Stomach (tissue), 19 donors: ENCODE measurements at places on chromosomes 6 and 20.

GRCh38 chr20:44219170-44219730 is 8.7 kb upstream of the OSER1 start:
- no peak for DNase-seq

DNA sequence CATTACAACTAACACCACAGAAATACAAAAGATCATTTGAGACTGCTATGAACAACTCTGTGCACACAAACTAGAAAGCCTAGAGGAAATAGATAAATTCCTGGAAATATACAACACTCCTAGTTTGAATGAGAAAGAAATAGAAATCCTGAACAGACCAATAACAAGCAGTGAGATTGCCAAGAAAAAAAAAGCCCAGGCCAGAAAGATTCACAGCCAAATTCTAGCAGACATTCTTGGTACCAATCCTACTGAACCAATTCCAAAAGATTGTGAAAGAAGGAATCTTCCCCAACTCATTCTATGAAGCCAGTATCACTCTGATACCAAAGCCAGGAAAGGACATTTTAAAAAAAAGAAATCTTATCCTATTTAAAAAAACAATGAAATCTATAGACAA is 7.0 kb upstream of the CDK19 start:
- no peak for DNase-seq

GRCh38 chr6:29813809-29814208 is 13.8 kb upstream of the HLA-G start:
- DNase-seq = no peak

GRCh38 chr6:9116026-9116425 is 680.7 kb upstream of the SLC35B3 start:
- DNase-seq = no peak

GRCh38 chr6:71510057-71510713 is 221.6 kb downstream of the OGFRL1 start:
- peak; percentile 76 for DNase-seq

DNA sequence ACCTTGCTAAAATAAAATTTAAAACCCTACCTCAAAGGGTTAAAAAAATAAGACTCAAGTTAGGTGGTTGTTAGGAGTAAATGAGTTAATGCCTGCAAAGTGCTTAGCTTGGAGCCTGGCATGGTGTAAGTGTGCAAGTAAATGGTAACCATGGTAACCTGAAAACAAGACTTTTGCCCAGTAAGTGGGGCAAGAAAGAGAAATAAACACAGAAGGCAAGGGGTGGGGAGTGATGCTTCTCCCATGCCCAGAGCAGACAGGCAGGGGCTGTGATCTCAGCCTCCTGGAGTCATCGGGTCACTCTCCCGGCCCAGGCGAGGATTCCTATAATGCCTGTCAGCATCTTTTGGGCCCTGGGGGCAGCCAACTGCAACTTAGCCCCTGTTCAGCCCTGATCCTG is 59.2 kb upstream of the SLC32A1 start:
- DNase-seq = no peak

- DNase-seq = no peak
These were observed 184.5 kb downstream of the KIF16B start for GRCh38 chr20:16388731-16389130.

DNA sequence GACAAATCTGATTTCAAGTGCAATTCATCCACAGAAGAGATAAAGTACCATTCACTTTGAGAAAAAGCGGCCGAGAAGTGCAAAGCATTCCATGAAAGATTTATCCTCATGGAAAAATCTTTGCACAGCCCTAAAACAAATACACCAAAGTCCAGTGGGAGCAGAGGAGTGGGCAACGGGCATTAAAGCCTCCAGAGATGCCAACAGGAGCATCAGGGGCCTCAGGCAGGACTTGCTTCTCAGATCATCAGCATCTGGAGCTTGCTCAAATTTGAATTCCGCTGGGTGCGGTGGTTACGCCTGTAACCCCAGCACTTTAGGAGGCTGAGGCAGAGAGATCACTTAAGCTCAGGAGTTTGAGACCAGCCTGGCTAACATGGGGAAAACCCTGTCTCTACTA is 110.7 kb upstream of the NFATC2 start:
- DNase-seq = no peak

- DNase-seq = no peak
These were observed 135.5 kb upstream of the TNFAIP3 start for GRCh38 chr6:137731600-137731959.

DNA sequence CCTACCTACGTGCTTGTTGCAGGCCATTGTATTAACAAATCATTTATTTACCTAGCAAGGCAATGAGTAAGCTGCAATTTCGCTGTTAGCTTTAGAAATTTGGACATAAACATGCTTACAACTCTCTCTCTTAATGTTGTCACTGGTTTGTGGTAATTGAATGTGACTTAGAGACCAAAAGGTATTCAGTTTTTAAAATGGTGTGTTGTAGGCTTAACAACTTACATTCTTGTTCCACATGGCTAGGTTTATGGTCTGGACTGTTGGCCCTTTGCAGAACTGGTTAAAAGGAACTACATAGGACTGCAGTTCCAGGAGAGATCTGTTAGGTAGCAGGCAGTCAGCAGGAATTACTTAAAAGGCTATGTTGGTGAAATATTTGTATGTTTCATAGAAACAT is 10.3 kb upstream of the CTAGE9 start:
- no peak for DNase-seq

DNA sequence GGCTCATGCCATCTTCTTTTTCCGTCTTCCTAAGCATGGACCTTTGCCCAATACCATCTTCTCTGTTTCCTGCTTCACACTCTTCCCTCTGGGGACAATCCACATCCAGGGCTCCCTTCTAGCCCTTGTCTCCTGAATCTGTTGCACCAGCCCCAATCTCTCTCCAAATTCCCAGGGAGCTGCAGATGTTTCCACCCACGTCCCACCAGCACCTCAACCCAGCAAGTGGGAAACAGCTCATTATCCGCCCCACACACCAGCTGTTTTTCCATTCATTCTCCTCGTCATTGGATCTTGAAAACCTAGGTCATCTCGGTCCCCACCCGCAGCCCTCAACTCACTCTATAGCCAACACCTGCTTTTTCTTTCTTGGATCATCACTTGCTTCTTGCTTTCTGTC is 185.0 kb upstream of the CDYL start:
- DNase-seq = no peak

GRCh38 chr6:84074988-84075781 is 41.6 kb downstream of the MRAP2 start:
- peak; percentile 27 for DNase-seq

- DNase-seq = no peak
These were observed 22.0 kb downstream of the FIG4 start for GRCh38 chr6:109713097-109713496.

DNA sequence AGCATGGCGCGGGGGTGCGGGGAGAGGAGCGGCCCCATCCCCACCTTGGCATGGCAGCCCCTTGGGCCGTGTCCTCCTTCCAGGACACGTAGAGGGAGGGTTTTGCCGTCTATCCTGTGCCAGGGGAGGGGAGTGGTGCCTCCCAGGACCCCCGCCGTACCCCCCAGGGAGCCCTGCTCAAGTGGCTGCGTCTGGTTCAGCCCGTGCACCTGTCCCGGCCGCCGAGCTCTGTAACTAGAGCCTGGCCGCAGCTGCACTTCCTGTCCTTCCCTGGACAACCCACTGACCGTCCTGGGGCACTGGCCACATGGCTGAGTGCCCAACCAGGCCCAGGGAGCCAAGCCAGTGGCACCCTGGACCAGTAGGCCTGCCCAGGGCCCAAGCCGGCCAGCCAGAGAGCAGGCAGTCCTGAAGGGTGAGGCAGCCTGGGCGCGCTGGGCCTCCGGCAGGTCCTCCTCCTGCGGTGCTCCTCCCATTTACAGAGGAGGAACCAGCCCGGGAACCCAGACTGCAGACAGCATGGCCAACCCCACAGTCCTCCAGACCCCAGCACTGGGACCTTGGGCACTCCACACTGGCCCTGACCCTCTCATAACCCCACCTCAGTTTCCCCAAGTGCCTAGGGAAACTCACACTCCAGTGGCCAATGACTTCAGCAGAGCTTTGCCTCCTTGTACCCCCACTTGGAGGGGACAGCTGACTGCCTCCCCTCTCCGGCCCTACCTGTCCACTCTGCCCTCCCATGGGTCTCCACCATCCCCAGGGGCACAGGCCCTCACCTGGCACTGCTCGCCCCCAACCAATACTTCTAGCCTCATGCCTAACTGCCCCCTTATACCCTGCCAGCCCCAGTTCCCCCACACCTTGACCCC is 8.7 kb downstream of the LAMA5 start:
- DNase-seq = peak; percentile 77

GRCh38 chr20:20435453-20435852 is 67.5 kb downstream of the INSM1 start:
- no peak for DNase-seq

GRCh38 chr6:163962627-163963117 is 548.2 kb downstream of the QKI start:
- DNase-seq = no peak

DNA sequence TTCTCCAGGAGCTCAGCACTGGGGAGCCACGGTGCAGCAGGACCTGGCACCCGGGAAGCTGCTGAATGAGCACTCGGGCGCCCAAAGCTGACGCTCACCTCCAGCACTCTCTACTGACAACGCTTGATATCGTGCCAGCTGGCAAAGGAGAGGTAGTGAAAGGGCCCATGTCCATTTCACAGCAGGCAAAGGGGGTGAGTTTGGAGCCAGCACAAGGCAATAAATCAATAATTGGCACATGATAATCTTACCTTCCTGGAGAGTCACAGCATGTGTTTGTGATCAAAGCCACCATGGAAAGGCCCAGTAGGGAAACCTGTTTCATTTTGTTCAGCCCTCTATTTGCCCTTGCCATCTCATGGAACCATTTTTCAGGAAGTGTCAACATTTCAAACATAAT is 23.3 kb upstream of the SMIM26 start:
- DNase-seq = peak; percentile 10

DNA sequence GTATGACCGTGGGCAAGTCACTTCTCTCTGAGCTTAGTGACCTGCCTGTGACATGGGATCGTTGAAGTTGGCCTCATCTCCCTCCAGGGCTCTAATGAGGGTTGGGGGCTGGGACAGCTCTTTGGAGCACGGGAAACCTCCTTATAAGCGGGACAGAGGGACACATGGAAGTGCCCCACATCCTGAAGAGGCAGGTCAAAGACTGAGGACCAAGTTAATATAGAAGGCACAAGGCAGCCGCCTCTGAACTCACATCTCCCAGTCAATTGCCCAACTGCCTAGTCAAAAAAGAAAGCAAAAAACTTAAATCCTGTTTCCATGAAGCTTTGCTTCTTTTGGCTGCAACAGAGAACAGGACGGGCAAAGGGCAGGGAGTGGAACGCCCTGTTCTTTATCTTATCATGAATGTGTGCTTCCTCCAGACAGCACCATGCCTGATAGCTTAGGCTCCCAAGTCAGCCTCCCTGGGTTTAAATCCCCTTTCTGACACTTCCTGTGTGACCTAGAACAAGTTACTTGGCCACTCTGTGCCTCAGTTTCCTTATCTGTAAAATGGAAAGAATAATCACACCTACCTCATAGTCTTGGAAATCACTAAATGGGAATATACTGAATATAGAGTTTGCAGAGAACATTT is 27.1 kb downstream of the LBP start:
- DNase-seq = no peak

DNA sequence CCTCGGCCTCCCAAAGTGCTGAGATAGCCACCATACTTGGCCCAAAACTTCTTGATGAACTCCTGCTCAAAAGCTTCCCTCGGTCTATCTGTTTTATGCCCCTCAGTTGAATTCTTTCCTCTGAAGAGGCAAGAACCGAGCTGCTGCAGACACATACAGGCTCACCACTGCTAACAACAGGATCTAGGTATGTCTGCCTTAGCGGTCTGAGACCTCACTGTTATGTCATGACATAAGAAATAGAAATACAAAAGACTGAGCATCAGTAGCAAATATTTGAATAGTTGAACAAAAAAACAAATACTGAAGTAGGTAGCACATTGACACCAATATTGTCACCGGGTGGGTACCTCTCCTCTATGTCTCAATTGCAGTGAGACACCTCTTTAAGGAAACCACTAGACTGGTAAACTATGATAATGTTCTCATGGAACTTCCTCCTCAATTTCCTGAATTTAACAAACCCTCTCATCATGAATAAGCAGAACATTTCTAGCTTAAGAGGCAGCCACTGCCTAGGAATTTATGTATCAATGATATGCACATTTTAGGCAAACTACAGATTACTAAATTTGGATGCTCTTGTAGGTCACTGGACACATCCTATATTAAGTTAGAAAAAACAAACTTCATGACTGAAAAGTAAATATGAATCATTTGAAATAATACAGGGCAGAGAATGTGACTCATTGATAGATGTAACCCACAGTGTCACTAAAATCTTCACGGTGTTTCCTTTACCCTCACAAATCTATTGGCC is 9.4 kb upstream of the STXBP5 start:
- no peak for DNase-seq
